ENCODE measurements at places on chromosomes 4 and X.

DNA sequence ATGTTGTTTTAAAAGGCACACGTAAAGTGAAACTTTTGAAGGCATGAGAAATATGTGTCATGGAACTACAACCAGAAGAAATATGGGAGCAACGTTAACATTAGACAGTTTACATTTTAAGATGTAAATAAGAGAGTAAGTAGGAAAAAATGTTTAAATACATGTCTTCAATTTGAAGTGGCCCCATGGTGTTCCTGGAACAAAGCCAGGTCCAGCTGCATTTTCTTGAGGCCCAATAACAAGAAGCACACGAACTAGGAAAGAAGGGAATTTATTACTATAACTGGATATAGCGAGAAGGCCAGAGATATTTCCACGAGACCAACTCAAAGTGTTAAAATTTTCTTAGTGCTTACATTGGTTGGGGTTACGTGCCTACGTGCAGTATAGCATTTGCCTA is 458.1 kb downstream of the KCTD8 start:
- no peak for DNase-seq

- no peak for DNase-seq
These were observed 37.0 kb downstream of the FNIP2 start for GRCh38 chr4:158805635-158806471.

DNA sequence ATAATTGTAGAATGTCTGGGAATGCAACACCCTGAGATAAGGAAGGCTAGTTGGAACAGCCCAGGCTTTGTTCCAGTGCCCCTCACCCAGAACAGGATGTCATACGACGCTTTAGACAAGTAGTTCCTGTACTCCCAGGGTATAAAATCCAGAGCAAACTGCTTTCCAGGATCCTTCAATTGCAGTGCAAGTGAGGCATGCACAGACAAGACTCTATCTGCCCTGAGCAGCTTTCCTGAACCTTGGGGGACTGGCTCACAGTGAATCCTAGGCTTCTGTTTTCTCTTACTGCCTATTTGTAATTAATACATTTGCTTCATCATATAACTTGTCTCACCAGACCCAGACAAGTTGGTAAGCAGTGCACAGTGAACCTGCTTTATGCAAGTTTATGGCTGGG is 48.4 kb upstream of the IL9R start:
- DNase-seq = no peak

GRCh38 chr4:5383191-5383980 is 325.0 kb downstream of the EVC2 start:
- DNase-seq = no peak

DNA sequence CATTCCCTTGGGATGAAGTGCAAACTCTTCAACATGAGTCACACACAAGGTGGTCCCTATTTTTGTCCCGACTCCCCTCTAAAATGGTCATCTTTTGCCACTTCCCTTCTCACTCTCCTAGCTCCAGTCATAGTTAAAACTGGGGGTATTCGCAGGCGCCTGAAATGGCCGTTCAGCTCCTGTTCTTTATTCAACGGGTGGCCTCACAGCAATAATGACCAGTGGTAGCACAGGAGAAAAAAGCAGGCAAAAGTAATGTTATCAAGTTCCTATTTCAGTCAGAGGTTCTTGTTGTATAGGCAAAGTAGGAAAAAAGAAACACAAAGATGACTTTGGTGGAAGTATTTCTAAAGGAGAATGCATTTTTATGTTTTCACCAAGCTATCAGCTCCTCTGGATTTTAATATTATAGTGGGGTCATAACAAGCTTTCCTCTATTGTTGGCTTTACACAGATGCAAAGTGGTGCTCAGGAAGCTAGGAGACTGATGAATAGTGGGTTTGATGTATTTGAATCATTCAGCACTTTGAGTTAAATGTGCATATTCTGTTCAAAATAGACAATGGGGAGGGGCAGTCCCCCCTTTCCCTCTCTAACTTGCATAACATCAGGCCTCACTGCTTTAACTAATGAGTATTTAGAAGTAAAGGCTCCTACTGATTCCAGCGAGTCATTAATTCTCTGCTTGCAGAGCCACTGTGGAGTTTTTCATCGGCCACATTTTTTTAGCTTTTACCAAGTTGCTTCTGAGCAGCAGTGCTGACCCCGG is 171.2 kb upstream of the NDP start:
- no peak for DNase-seq

DNA sequence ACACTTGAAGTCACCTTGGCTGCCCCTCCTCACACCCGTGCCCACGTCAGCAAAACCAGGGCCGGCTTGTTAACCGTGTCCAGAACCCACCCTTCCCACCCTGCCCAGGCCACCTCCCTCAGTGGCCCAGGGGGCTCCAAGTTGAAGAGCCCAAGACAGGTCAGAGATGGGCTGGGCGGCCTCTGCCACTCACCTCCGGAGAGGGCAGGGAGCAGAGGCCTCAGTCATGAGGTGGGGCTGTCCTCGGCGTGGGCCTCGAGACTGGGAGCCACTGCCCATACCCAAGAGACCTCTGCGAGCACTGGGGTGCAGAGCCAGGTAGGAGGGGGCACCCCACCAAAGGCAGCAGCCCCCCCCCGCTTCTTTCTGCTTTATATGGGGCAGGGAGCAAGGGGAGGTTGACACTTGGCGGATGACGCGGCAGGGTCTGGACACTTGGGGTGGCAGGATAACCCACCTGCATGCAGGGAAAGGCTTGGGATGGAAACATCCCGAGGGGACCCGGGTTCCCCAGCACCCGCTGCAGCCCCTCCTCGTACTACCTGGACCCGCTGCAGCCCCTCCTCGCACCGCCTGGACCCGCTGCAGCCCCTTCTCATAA is 38.0 kb upstream of the SPON2 start:
- no peak for DNase-seq

DNA sequence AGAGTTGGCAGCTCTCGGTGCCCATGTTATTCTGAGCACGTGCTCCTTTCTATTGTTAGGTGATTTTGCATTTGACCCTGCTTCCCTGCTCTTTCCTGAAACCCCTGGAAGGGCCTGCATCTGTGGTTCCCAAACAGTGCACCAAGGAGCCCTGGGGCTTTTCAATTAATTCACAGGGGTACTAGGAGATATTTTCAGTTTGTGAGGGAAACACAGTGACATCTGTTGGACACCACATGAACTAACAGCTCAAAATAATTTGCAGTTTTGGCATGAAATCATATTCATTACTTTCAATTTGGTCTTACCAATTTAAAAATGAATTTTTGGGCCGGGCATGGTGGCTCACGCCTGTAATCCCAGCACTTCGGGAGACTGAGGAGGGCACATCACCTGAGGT is 156.6 kb downstream of the GATB start:
- no peak for DNase-seq

DNA sequence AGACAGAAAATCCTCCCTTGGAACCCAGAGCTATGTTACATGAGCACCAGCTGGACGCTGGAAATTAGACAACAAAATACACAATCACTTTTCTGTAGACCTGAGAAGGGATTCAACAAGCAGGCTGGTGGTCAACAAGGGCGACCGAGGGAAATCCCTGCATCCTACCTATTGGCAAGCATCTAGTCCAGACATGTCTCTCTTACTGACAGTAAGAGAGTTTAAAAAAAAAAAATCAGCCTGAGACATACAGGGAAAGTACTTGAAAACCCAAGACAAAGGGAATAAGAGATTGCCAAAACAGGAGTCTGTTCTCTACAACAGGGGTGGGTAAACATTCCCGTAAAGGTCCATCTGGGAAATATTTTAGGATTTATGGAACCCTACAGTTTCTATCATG is 108.0 kb downstream of the KDR start:
- DNase-seq = no peak

- DNase-seq = no peak
These were observed 305.1 kb upstream of the ANXA10 start for GRCh38 chr4:167787231-167787630.

- DNase-seq = no peak
These were observed 115.6 kb downstream of the CAMK2D start for GRCh38 chr4:113645771-113646441.

- peak; percentile 26 for DNase-seq
These were observed 62.1 kb downstream of the GPRIN3 start for GRCh38 chr4:89245459-89245858.

DNA sequence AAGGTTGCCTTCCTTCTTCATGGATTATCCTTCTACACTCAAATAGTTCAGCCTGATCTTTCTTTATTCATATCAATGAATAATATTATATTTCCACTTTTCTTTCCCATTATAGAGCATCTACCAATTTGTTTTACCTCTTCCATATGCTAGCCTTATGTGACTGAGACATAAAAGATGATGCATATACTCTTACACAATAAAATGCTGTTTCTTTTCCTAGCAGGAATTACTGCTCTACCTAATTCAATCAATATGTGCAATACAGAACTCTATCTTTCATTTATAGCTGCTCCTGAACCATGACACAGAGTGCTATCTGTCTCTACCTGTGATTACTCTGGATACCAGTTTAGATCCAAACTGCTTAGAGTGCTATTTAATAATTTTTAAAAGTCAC is 2334.0 kb downstream of the PCDH7 start:
- no peak for DNase-seq

- no peak for DNase-seq
These were observed 227.6 kb downstream of the NR3C2 start for GRCh38 chr4:148214529-148215166.

DNA sequence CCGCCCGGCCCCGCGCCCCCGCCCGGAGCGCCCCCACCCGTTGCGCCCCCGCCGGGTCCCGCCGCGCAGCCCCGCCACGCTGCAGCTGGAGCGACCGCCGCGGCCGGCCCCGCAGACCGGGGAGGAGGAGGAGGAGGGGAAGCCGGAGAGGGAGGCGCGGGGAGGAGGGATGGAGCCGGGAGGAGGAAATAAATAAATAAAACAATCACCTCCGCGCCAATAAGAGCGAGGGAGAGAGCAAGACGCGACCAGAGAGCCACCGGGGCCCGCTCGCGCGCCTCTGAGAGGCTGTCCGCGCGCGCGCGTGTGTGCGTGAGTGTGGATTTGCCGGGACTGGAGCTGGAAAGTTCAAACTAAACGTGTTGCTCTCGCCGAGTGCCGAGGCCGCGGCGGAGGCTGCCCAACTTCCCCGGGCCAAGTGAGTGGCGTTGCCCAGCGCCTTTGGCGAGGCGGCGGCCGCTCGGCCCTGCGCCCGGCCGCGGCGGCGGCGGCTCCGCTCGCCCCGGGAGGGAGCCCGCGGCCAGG is 2184.4 kb upstream of the TENM3 start:
- DNase-seq = peak; percentile 6

GRCh38 chrX:103681443-103681842 is 5.1 kb downstream of the MORF4L2 start:
- DNase-seq = no peak

GRCh38 chrX:130268449-130269170 is at the start of gene ZNF280C:
Gene ZNF280C, minus strand, starts transcription at chrX:130268899. Its CDS starts 8,450 bp downstream, at chrX:130260449.
- DNase-seq = no peak

GRCh38 chr4:39043058-39043860 is 11.1 kb upstream of the TMEM156 start:
- no peak for DNase-seq

GRCh38 chrX:15676886-15677285 is 12.3 kb upstream of the CLTRN start:
- DNase-seq = no peak

DNA sequence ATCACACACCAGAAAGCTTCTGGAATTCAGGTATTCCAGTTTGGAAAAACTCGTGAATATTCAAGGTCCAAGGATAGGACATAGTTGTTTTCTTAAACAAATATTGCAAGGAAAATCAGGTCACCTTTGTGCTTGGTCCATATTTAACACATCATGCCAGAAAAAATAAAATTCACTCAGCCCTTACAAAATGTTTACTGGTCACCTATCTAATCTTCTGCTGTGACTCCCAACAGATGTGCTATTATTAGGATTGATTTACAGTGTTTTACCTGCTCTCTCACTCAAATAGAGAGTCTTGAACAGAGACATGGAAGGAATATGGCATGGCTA is 9.5 kb downstream of the CSN3 start:
- DNase-seq = no peak

GRCh38 chr4:188417181-188417580 is 277.9 kb downstream of the TRIML1 start:
- DNase-seq = no peak

DNA sequence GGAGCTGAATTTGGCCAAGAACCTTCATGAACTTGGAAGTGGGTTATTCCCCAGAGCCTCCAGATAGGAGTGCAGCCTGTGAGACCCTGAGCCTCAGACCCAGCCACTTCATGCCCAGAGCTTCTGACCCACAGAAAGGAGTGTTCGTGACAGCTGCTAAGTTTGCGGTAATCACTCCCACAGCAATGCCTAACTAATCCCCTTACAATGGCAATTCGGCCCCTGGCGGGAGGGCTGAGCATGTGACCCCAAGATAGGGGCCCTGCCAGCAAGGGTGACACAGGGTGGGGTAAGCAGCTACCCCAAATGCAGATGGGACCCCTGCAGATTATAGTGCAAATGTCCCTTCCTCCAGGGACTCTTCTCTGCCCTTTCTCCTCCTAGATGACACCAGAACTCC is 22.5 kb downstream of the PNMA6E start:
- DNase-seq = no peak

DNA sequence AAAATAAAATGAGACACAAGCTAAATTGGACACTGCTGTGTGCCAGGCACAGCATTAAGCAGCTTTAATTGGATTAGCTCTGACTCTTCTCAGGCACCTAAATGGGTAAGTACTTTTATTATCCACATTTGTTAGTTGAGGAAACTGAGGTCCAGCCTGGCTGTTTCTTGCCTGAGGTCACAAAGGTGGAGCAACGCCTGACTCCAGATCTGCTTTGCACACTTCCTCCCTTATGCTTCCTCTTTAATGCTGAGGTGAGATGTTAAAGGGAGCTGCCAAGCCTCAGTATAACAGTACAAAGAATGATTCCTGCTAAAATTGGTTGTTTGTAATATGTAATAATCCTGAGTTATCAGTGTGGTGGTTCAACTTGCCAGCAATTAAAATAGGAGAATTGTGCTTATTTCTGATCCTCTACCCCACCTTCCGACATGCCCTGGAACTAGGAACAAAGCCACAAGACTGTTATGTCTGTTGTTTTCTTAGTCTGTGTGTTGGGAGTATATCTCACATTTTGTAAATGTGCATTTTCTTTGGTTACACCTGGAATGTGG is 74.4 kb downstream of the AFF1 start:
- no peak for DNase-seq

GRCh38 chr4:72468904-72469502 is 100.0 kb downstream of the ADAMTS3 start:
- DNase-seq = no peak

GRCh38 chrX:10079231-10079630 is 77.5 kb upstream of the CLCN4 start:
- no peak for DNase-seq

DNA sequence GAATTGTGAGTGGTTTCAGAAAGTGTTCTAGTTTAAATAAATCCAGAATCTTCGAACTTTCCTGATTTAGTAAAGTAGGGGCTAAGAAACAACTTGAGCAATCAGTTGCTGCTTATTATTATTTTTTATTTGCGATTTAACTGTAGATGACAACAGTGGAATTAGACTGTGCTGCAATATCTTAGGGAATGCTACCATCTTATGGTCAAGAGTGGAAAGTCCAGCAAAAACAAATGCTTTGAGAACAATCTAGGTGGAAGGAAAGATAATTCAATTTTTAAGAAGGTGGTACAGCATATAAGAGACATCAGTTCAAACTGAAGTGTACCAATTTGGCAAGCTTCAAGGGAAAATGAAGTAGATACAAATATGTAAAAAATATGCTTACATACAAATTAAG is 73.3 kb downstream of the CYLC1 start:
- no peak for DNase-seq

GRCh38 chr4:41655177-41655576 is 93.3 kb downstream of the PHOX2B start:
- no peak for DNase-seq

Measured in cerebellar nuclear complex (tissue), 1 donor.